Calu3 (cell line): ENCODE measurements at places on chromosomes 2 and 18. TPM values are rescaled to one million over a fixed set of nuclear protein-coding genes. Genes with fewer than 3 reads are reported as not detected.

DNA sequence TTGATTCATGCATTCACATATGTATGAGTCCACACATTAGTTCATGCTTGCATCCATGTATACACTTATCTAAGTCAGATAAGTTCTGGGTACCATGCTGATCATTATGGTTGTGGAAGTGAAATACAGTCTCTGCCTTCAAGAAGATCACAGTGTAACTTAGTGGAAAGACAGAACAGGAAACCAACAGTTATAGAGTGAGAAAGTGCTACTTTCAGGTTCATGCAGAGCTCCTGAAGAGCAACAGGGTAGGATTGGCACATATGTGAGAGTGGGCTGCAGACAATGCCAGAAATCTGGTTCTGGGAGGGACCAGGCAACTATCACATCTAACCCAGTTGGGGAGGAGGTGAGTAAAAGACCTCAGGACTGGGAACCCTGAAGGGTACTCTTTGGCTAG, 35.4 kb upstream of the PGAP1 start:
- H3K4me1 ChIP-seq, result no peaks in the 10 kb centered on the region
- DNase-seq, result no peak
- H3K27ac ChIP-seq, result no peak overlapping the region
- no peak overlapping the region for H3K4me3 ChIP-seq
- H3K36me3 ChIP-seq, result no peaks in the 10 kb centered on the region

DNA sequence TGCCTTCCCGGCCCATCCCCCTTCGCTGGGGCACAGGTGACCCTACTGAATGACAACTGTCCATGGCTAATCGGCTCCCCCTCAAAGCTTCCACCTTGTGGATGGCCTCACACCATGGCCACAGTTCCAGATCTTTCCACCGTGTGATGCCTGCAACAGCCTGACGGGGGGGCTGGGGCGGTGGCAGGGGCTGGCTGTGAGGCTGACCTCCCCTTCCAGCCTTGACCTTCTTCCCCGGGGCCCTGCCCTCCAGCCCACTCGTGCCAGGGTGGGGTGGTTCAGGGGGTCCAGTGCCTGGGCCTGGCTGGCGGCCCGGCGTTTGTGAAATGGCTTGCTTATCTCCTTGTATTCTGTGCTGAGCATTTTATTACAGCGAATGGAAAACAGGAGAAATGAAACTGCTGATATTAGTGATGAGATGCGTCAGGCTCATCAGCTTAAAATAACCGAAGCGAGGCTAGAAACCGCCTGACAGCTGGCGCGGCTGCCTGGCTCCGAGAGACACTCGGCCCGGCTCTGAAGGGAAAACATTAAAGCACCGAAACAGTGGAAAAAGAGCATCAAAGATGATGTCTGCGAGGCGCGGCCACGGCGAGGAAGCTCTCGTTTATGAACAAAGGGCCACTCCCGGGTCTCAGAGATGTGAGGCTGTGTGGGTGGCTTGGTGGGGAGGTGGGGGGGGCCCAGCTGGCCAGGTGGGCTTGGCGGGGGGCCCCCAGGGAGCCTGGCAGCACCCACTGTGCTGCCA, 916 bp upstream of the PDCD1 start:
- no peak overlapping the region for H3K4me3 ChIP-seq
- peaks cover 5% of the 10 kb centered on the region for H3K4me1 ChIP-seq
- H3K36me3 ChIP-seq, result no peaks in the 10 kb centered on the region
- H3K27ac ChIP-seq, result no peak overlapping the region
- H3K27me3 ChIP-seq, result peaks cover 68% of the 10 kb centered on the region

DNA sequence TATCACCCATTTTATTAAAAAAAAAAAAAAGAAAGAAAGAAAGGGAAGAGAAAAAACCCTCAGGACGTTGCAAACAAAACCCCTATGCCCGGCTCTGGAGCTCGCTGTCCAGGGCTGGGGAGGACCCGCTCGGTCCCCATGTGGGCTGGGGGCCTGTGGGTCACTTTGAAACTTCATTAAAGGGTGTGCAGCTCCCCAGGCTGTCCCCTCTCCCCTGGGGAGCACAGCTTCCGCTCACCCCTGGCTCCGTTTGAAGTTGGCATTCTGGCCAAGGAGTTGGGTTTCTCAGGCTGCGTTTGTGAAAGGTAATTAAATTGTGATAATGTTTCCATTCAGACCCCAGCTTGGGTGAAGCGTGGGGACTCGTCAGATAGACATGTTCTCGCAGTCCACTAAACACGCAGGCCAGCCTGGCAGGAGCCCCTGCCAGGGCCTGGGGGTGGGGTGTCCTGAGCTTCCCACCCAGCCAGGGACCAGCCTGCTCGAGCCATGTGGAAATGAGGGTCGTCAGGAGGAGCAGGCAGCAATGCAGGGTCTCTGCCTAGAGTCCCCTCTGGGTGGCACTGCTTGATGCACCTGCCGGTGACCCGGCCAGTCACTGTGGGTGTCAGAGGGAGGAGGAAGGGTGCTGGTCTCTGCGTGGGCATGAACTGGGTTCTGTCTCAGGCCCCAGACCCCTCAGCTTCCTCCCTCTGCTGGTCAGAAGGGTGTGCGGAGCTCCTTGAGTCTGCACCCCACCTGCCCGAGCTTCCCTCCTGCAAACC, 166.2 kb downstream of the INHBB start:
- H3K27ac ChIP-seq, result no peak overlapping the region
- DNase-seq, result no peak
- H3K4me1 ChIP-seq, result no peaks in the 10 kb centered on the region
- peaks cover 57% of the 10 kb centered on the region for H3K27me3 ChIP-seq
- no peak overlapping the region for H3K4me3 ChIP-seq

DNA sequence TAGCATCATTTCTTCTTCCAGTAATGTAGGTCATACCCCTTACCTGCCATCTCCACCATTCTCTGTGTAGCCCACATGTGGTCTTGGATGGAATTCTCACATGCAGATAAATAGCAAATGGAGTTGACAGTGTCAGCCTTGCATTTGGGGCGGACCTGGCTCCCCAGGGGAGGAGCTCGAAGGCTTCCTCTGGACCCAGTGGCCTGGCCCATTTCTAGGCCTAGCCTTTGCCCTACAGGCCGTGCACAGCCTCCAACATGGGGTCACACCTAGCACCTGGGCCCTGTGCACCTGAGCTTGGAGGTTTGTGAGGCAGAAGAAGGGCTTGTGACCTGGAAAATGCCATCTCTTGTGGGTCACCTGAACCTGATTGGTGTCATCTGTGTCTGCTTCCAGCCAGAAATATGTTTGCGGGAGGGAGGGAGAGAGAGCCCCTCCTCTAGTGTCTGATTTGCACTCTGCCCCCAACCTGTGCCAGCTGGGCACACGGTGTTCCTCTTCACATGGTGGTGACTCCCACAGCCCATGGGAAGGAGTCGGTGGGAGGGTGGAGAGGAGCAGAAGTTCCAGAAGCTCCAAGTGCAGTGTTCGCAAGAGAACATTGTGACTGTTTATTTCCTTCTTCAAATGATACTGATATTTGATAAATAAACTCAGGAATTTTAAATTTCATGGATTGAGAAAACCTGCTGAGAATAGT, 33.0 kb downstream of the ITGB1BP1 start:
- no peaks in the 10 kb centered on the region for H3K4me1 ChIP-seq
- no peak for DNase-seq
- H3K4me3 ChIP-seq, result no peak overlapping the region
- H3K27me3 ChIP-seq, result no peaks in the 10 kb centered on the region

- H3K36me3 ChIP-seq, result no peaks in the 10 kb centered on the region
- H3K27me3 ChIP-seq, result no peaks in the 10 kb centered on the region
- H3K27ac ChIP-seq, result no peak overlapping the region
- H3K4me1 ChIP-seq, result no peaks in the 10 kb centered on the region
- no peak overlapping the region for H3K4me3 ChIP-seq
Measured at GRCh38 chr2:16821692-16822091, 156.1 kb upstream of the CYRIA start.

NEURL3 gene
- 18.5 and 19.7 TPM in 2 replicates for total RNA-seq

DNA sequence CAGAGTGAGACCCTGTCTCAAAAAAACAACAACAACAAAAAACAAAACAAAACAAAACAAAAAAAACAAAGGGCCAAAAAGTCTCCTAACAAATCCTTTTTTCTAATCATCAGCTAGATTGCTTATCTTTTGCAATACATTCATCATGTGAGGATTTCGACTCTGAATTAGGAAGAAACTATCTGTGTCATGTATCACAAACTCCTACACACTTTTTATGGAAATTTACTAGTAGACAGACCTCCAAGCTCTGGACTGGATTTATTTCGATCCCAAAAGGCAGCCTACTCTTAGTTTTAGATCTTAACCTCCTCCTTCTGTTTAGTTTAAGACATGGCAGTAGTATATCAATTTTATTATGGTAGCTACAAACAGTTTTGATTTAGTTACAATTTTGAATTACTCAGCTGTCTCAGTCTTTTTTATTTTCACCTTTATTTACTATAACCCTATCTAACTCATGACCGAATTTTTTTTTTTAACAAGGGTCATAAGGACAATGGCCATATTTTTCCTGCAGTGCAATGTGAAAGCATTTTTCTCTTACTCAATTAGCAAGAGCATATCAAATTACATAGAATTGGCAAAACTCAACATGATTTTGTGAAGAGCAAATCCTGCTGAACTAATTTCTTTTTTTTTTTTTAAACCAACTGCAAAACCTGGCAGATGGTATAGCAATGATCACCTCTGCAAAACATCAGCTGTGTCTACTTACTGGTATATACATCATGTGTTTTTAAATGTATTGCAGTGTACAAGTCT, 10.7 kb upstream of the CCDC88A start:
- peaks cover 2% of the 10 kb centered on the region for H3K36me3 ChIP-seq
- no peak overlapping the region for H3K27ac ChIP-seq
- H3K4me1 ChIP-seq, result peaks cover 17% of the 10 kb centered on the region
- no peak overlapping the region for H3K4me3 ChIP-seq
- H3K27me3 ChIP-seq, result no peaks in the 10 kb centered on the region

DNA sequence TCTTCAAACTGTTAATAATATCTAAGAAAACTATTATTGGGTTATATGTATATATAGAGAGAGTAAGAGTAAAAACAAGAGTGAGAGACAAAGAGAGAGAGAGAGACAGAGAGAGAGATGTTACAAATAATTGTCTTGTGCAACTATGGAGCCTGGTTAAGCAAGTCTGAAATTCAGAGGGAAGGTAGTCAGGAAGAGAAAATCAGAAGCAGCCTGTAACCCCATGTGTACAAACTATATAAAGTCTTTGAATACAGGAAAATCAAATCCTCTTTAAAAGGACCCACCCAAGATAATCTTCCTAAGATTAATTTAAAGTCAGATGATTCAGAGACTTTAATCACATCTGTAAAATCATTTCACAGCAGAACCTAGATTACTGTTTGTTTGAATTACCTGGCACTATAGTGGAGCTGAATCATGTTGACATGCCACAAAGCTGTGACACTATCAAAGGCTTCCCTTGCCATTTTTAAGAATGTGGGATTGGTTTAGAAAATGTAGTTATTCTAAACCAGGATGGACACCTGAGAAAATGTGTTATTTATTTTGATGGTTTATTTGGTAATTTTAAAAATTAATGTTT, 301.7 kb upstream of the FSIP2 start:
- no peak overlapping the region for H3K4me3 ChIP-seq
- H3K27me3 ChIP-seq, result no peaks in the 10 kb centered on the region
- H3K4me1 ChIP-seq, result no peaks in the 10 kb centered on the region
- no peak overlapping the region for H3K27ac ChIP-seq

SPHKAP gene
- not detected in 2 replicates for total RNA-seq

- H3K4me1 ChIP-seq, result peaks cover 8% of the 10 kb centered on the region
- H3K36me3 ChIP-seq, result no peaks in the 10 kb centered on the region
- no peak overlapping the region for H3K4me3 ChIP-seq
Measured at GRCh38 chr2:190742431-190742830, 93.5 kb downstream of the NAB1 start.

DNA sequence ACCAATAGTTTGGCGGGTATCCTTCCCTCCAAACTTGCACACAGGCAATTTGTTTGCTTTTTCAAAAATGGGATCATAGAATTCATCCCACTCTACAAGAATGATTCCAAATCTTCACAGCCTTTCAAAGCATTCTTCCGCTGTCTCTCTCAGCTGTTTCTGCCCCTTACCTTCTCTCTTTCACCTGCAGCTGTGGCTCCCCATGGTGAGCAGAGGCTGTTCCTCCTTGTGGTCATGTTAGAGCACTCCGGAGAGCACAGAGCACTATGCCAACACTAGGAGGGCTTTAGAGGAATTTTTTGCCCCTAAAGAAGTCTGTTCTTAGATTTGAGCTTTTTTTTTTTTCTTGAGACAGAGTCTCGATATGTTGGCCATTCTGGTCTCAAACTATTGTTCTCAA, 30.4 kb downstream of the MTHFD2 start:
- DNase-seq, result no peak
- H3K27ac ChIP-seq, result no peak overlapping the region
- peaks cover 4% of the 10 kb centered on the region for H3K36me3 ChIP-seq
- H3K4me3 ChIP-seq, result no peak overlapping the region
- peaks cover 14% of the 10 kb centered on the region for H3K4me1 ChIP-seq

- no peak overlapping the region for H3K4me3 ChIP-seq
- no peaks in the 10 kb centered on the region for H3K27me3 ChIP-seq
- H3K27ac ChIP-seq, result no peak overlapping the region
Measured at GRCh38 chr2:173119944-173120343, 44.3 kb downstream of the MAP3K20 start.

- DNase-seq, result no peak
- H3K36me3 ChIP-seq, result no peaks in the 10 kb centered on the region
- H3K27me3 ChIP-seq, result peaks cover 88% of the 10 kb centered on the region
- no peak within 1 kb of the TSS for H3K27ac ChIP-seq
Measured at GRCh38 chr2:222298311-222299150, at the start of gene PAX3. Gene PAX3, minus strand, starts transcription at chr2:222298998. Its CDS starts 383 bp downstream, at chr2:222298615.

GRCh38 chr2:238587776-238588660, 161.3 kb downstream of the ASB1 start:
- H3K4me1 ChIP-seq, result no peaks in the 10 kb centered on the region
- no peak overlapping the region for H3K4me3 ChIP-seq
- no peak overlapping the region for H3K27ac ChIP-seq
- peaks cover 7% of the 10 kb centered on the region for H3K27me3 ChIP-seq
- no peaks in the 10 kb centered on the region for H3K36me3 ChIP-seq

GRCh38 chr2:196390243-196391148, 219.1 kb upstream of the STK17B start:
- H3K36me3 ChIP-seq, result no peaks in the 10 kb centered on the region
- H3K4me3 ChIP-seq, result no peak overlapping the region
- H3K27me3 ChIP-seq, result no peaks in the 10 kb centered on the region
- H3K4me1 ChIP-seq, result no peaks in the 10 kb centered on the region

DNA sequence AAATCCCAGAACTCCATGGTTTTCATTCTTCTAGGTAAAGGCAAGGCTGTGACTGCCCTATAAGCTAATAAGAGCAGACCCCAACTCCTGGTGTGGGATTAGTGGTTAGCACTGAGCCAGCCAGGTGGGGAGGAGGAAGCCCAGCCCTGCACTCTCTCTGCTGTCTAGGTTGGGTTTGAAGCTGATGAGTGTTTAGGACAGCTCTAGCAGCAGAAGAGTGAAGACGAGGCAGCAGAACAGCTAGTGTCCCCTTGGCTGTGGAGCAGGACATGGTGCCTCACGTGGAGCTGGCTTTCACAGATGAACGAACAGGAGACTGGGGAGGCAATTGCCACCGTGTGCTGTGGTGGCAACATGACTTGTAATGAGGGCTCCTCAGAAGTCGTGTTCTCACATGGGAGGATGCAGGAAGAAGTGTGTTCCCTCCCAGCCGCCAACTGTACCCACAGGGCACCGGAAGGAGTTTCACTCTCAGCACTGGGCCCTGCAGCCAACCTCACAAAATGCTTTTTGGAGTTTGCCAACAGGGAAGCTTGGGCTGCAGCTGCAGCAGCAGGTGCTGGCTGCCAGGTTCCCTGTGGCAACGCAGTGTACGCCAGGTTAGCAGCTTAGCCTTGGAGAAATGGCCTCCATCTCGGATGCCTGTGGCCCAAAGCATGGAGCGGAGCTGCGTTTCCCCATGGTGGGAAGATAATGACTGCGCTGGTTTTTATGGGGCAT, 328.2 kb downstream of the SETBP1 start:
- H3K27me3 ChIP-seq, result no peaks in the 10 kb centered on the region
- H3K4me3 ChIP-seq, result no peak overlapping the region
- no peak overlapping the region for H3K27ac ChIP-seq
- no peak for DNase-seq

GKN1 gene
- not detected in 2 replicates for total RNA-seq

TFCP2L1 gene
- total RNA-seq, result 21.1 and 29.8 TPM in 2 replicates

TMEM182 gene
- total RNA-seq, result 12.1 and 12.9 TPM in 2 replicates
